T-helper 9 cell (primary cell): ENCODE measurements at places on chromosomes 3 and 15.

DNA sequence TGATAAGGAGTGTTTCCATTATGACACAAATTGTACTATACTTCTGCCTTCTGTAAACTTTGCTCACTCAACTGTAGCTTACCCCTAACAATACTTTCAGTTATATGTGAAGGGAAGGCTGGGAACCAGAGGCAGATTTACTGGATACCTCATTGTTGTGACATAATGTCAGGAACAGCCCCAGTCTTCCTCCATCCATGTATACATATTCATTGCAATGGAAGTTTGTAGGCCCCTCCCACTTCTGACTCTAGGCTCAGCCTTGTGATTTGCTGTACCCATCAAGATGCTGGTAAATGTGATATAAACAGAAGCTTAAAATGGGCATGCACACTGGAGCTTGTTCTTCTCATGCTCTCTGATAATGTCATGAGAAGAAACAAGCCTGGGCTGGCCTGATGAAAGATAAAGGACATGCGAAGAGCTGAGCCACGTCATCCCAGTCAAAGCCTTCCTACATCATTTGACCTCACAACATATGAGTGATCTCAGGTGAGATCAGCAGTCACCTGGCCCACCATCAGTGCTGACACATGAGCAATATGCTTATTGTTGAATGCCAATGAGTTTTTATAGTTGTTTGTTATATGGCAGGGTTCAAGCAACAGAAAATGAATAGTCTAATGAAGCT lies 267.8 kb downstream of the GAP43 start:
- DNase-seq = no peak

- DNase-seq = no peak
These were observed 12.8 kb downstream of the C15orf39 start for GRCh38 chr15:75214293-75215096.

DNA sequence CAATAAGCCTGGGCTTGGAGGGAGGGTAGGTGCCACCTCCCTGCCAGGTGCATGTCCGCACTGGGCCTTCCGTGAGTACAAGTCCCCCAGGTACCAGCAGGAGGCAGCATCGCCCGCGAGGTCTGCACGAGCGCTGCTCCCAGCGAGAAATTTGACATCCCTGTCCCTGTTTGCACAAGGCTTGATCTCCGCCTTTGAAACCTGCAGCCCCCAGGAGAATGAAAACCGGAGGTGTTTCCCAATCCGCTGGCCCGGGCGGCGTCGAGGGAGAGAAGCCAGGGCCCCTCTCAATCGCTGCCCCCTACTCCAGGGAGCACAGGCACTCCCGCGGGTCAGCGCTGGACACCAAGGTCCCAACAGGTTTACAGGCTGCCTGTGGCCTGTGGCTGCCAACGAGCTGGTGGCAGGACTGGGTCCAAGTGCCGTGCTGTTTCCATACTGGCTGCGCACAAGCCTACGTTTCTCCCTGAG lies 961 bp downstream of the HAPLN3 start:
- DNase-seq = peak; percentile 88

GRCh38 chr3:187722206-187722612 lies 19.9 kb upstream of the RTP2 start:
- DNase-seq = no peak

DNA sequence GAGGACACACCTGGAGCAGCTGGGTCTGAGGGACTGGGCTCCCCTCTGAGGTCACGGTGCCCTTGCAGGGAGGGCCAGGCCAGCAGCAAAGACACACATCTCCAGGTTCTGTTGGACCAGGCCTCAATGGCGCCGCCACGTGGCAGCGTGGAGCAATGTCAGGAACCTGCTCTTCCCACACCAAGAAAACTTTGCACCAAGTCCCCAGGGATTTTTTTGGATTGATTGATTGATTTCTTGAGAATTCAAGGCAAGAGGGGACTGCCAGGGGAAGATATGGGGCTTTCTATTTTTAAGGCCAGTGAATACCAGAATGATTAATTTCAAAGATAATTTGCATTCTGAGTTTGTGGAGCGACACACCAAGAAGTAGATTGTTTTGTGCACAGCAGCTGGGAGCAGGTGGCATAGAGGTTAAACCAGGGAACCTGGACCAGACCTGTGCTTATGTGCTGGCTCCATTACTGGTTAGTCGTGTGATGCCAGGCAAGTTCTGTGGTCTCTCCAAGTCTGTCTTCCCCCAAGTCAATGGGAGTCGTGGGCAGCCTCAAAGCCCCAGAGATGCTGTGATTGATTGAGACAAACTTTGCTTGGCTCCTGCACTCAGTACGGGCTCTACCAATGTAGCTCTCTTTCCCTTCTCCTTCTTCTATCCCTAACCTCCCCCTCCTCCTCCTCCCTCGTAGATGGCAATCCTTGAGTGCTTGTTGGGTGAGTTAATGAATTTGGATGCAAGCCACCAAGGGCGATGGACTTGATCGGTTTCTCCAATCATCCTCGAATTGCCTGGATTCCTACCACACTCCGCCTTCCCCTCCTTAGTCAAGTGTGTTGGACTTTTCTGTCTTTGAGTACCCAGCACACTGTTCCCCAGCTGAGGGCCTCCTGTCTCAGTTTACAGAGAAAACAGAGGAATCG lies 96.2 kb upstream of the TRPM1 start:
- peak; percentile 57 for DNase-seq

GRCh38 chr3:195896361-195897080 lies 11.8 kb downstream of the TNK2 start:
- DNase-seq = no peak

DNA sequence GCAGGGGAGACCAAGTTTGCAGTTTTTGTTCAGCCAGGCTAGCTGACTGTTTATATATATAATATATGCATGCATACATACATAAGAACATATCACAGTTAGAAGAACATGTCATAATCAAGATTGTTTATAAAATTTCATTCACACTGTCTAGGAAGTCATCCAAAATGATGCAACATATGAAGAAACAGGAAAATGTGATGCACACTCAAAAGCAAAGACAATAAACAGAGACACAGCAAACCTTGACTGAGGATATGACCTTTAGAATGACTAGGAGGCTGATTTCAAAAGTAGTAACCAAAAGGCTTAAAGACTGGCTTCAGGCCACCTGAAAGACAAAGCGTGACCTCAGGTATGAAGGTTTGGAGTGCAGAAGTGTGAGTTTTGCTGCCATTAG lies 166.2 kb upstream of the NDN start:
- no peak for DNase-seq

DNA sequence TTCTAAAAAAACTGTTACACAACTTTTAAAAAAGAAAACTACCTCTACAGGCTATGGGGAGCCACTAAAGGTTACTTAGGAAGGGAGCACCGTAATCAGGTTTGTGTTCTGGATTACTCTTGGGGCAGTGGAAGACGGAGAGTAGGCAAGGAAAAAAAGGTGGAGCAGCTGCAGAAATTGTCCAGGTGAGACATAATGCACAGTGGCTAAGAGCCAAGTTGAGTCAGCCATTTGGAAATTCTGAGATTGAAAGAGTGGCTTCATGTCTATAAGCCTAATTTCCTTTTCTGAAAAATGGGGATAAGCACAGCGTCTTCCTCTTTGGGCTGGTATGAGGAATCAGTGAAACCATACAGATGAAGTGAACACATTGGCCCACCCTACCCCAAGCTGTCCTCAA lies 195.2 kb downstream of the CADPS start:
- DNase-seq = no peak

- DNase-seq = no peak
These were observed 16.4 kb downstream of the UBE2E2 start for GRCh38 chr3:23219552-23219951.

- no peak for DNase-seq
These were observed 3.1 kb downstream of the DMXL2 start for GRCh38 chr15:51619331-51620035.

DNA sequence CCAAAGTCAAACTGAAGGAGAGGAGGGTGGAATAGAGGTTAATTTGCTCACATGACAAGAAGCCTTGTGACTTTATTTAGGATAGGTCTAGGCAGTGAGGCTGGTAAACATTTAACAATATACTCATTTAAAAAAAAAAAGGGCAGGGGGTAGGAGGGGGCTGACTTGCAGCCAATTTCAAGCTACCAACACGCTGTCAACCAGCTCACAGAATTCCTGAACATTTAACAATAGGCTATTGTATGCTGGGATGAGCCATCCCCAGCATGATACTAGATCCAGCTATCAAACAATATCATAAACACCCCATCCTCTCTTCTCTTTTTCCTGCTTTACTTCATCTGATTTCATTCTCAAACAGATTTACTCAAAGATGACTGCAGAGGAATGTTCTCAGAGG lies 1096.3 kb upstream of the CFAP20DC start:
- no peak for DNase-seq

DNA sequence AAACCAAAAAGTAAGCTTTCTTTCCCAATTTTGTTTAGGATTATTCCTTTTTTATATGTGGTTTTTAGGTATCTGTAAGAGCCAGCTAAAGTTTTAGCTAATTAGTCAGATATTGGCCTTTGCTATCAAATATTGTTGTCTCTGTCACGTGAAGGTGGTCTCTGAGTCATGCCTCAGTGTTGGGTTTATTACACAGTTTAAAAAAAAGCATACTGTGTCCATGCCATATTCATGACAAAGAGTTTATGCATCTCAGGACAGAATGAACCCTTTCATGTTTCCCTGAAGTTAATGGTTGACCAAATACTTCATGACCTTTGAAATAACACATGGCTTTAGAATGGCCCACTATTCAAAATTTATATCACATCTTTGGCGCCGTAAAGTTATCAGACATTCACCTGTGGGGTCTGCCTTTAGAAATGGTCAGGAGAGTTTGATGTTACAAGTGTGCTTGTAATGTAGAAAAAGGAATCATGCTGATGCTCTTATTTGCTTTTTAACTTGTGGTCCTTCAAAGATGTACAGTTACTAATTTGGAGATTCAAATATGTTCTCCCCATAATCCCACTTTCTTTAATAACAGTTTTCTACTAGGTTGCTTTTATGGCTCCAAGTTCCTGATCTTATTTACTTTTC lies 101.5 kb downstream of the MYRIP start:
- no peak for DNase-seq

GRCh38 chr15:77002436-77002835 lies 7.5 kb downstream of the PSTPIP1 start:
- no peak for DNase-seq

DNA sequence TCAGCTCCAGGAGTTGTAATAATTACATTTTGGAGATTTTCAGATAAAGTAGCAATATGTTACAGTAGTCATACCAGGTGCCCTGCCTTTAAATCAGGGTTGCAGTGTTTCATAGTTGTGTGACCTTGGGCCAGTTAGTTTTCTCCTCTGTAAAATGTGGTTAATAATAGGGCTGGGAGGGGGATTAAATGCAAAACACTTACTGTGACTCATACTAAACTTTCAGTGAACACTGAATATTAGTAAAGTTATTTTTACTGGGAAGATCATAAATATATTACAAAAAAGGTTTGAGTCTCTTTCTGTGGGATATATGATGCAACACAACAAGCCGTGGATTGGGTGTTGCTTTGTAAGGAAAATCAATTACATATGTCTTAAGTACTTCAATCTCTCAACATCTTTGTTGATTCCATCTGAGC lies 1.1 kb upstream of the EBLN2 start:
- no peak for DNase-seq

- peak; percentile 4 for DNase-seq
These were observed 769 bp downstream of the C2CD4A start for GRCh38 chr15:62067448-62068044.

GRCh38 chr3:18295171-18295920 lies 129.8 kb downstream of the SATB1 start:
- DNase-seq = no peak

DNA sequence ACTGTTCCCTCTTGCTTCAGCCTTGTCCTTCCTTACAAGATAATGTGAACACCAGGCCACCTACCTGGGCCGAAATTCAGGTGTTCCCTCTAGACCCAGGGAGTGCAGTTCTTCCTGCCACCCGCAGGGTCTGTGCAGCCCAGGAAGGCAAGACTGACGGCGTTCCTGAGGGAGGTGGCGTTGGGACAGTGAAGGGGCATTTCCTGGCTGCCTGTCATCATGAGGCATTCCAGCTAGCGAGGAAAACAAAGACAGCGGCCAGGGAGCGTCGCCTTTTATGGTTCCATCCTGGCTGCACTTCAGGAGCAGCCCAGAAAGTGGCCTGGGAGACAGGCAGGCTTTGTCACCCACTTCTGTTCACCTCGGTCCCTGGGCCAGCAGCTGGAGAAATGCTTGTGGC lies 84.8 kb upstream of the WNT5A start:
- no peak for DNase-seq

GRCh38 chr3:31203960-31204795 lies 309.7 kb upstream of the GADL1 start:
- no peak for DNase-seq

GRCh38 chr3:170090601-170090981 lies 52.8 kb downstream of the GPR160 start:
- DNase-seq = no peak

- no peak for DNase-seq
These were observed 7.6 kb downstream of the CORO2B start for GRCh38 chr15:68586274-68586961.

DNA sequence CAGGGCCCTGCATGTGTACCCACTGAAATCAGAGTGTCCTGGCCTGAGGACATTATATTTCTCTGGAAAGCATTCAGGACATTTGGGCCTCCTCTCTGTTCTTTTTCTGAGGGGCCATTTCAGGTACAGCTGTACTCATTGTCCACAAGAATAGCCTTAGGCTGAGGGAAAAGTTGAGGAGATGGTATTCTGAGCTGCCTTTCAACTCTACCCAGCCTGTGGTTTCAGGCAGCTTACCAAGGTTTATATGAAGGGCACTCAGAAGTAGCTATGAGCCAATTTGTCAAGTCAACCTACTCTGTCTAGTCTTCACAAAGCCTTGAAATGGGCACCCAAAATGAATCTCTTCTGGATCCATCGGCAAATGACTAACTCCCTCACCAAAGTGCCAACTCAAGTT lies 9.4 kb downstream of the ATP13A4 start:
- no peak for DNase-seq

DNA sequence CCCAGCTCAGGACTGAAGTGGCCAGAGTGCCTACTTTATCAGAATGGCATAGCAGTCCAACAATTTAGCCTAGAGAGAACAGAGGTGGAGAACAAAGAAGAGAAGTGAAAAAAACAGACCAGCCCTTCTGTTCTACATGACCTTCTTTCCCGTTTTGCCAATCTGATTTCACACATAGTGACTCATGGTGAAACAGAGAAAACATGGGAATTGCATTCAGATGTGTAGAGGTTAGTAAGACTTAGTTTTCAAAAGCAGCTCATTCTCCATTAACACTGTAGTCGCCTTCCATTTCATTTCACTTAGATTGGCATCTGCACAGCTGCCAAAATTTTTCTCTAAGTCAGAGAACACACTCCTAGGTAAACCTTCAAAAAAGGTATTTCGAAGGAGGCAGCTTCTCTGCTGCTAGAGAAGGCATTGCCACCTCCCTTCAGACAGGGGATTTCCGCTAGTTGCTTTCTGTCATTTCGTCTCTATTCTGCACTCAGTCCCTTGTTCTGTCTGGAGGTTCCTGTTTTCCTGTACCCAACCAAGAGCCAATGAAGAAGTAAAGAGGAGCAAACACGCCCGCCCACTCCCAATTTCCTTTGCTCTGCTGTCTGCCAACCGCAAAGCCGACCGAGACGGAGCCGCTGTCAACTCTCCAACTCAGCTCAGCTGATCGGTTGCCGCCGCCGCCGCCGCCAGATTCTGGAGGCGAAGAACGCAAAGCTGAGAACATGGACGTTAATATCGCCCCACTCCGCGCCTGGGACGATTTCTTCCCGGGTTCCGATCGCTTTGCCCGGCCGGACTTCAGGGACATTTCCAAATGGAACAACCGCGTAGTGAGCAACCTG lies at the start of gene ARL6IP5:
ARL6IP5 (plus strand) TSS at position 612 of the 842 bp plus-strand sequence; CDS start at position 723, 111 bp downstream.
- DNase-seq = peak; percentile 88
